Cardiac septum (tissue), 1 donor: ENCODE measurements at places on chromosomes 2 and 18.

DNA sequence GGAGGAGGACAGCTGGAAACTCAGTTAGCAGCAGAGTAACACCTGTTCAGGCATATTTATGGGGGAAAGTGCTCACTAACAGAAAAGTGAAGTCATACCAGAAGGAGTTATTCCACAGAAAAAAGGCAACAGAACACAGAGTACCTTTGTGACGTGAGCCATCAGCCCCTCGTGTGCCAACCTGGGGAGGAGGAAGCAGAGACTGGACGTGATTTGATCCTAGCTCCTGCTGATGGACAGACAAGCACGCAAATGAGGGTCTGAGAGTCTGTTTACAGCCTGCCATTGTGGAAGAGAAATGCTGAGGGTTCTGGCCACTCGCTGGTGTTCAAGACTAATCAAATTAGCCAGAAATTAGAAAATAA is 120.7 kb downstream of the ZNF521 start:
- no peak for DNase-seq

DNA sequence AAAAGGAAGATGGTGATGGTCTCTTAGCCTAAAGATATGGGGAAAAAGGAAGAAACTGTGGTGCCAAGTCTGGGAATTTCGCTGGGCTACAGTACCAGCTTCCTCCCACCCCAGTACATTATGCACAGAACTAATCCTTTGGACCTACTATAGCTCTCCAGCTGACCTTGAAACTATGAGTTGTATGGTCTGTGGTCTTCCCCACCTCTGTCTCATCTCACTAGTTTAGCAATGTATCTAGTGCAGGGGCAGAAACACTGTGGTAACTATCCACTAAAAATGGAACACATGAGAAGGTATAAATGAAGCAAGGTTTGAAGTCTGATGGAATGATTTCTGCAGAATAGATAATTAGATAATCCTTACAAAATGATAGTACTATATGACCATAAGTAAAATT is 190.4 kb upstream of the CCDC150 start:
- no peak for DNase-seq

DNA sequence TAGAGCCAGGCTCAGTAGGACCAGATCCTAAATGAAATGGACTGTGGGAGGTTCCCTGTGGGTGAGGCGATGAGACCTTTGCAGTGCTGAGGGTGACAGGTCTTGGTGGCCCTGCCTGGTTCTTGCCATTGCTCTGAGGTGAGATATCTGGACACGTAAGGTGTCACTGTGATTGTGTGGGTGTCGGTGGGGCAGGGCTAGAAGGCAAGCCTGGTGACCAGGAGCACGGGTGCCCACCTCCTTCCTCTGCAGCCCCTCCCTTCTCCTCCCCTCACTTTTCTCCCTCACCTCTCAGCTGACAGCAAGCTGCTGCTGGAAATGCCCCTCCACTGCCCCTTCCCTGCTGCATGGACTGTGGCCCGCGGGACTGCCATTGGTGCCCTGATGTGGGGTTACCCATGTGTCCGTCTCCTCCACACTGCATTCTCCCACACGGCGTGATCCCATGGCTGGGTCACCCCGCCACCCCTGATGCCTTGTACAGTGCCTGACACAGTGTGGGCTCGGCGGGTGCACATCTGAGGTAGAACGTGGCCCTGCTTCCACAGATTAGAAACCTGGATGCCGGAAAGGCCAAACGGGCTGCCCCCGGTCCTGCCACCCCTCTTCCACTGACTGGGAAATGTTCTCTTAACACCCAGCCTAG is 55.6 kb upstream of the FOSL2 start:
- DNase-seq: no peak

DNA sequence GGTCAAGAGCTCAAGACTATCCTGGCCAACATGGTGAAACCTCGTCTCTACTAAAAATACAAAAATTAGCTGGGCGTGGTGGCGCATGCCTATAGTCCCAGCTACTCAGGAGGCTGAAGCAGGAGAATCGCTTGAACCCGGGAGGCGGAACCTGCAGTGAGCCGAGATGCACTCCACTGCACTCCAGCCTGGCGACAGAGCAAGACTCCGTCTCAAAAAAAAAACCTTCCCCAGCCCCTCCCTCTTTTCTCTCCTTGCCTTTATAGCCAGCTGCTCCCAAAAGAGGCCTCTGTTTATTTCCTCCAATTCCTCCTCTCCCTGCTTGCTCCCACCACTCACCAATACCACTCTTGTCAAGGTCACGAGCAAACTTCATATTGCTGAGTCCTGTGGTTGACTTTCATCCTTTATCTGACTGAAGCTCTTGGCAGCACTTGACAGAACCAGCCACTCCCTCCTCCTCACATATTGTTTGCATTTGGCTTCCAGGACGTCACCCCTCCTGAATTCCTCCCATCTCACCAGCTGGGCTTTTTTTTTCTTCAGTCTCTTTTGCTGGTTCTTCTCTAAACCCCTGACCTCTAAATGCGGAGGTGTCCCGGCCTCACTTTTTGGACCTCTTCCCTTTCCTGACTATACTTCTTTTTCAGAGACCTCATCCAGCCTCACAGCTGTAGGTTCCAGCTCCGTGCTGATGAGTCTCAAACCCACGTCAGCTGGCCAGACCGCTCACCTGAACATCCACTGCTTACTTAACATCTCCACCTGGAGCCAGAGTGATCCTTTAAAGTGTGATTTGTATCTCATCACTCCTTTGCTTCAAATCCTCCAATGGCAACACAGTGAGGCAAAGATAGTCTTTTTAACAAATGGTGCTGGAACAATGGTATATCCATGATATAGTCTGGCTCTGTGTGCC is 84.6 kb upstream of the CAB39 start:
- DNase-seq: no peak

- DNase-seq: no peak
Observed at GRCh38 chr2:127373362-127374083, 14.3 kb downstream of the MAP3K2 start.

GRCh38 chr2:208134928-208135586 is 5.4 kb upstream of the CRYGC start:
- no peak for DNase-seq

GRCh38 chr18:9913151-9913525 is 678 bp upstream of the VAPA start:
- DNase-seq: no peak
